ENCODE measurements at places on chromosomes 1 and 21. TPM values are rescaled to one million over a fixed set of nuclear protein-coding genes. Genes with fewer than 3 reads are reported as not detected.

The NUDT4B gene
- not detected for total RNA-seq

DNA sequence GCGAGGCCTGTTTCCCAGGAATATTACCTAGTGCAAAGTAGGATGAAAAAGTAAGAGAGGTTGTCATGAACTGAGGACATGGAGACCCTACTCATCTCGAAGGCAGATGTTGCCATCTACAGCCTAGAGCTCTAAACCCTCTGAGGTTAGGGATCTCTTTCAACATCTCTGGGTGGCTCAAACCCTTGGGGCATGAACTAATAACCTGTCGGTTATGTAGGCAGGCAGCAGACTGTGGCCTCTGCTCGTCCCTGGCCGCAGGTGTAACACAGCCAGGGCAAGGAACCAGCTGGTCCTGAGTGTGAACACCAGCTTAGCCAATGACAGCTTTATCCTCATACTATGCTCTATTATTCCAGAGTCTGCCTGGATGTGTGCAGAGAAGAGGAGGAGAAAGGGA lies 13.2 kb downstream of the CAPZB start:
- no peak overlapping the region for H3K4me3 ChIP-seq
- no peaks in the 10 kb centered on the region for H3K27me3 ChIP-seq
- H3K4me1 ChIP-seq = peaks cover 38% of the 10 kb centered on the region
- DNase-seq = no peak

The H3-3A gene
- total RNA-seq = 1,004 TPM

DNA sequence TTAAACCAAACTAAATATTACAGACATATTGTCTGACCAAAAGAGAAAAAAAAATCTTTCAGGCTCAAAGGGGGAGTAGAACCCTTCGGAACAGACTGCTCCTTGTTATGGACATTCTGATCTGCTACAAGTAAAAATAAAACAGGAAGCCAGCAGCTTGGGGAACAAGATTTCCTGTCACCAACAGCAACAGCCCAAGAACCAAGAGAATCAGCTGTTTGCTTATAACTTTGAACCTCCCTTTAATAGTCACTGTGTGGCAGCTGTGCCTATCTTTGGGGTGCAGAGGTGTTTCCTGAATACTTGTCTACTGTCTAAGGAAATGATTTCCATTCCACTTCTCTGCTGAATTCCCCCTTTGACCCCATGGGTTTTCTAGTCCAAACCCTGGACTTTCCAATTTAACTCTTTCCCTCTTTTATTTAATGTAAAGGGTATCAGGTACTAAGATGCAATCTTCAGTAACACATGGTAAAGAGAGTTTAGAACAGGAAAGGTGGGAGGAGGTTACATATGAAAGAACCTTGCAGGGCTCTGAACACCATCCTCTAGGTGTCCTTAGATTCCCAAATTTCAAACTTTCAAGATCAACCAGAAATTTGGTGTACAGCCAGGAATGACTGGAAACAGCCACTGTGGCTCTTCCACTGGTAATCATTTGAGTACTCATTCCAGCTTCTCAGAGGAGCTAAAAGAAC lies 38.6 kb downstream of the GPR3 start:
- no peak overlapping the region for H3K27ac ChIP-seq
- peak overlapping the region; percentile 39 for H3K4me3 ChIP-seq
- DNase-seq = no peak
- peaks cover 2% of the 10 kb centered on the region for H3K36me3 ChIP-seq
- peaks cover 40% of the 10 kb centered on the region for H3K4me1 ChIP-seq

- no peak overlapping the region for H3K4me3 ChIP-seq
- H3K27me3 ChIP-seq = no peaks in the 10 kb centered on the region
- DNase-seq = no peak
- peaks cover 10% of the 10 kb centered on the region for H3K36me3 ChIP-seq
- peaks cover 8% of the 10 kb centered on the region for H3K4me1 ChIP-seq
- no peak overlapping the region for H3K27ac ChIP-seq
Observed at GRCh38 chr1:234292011-234292410, 81.2 kb upstream of the COA6 start.

DNA sequence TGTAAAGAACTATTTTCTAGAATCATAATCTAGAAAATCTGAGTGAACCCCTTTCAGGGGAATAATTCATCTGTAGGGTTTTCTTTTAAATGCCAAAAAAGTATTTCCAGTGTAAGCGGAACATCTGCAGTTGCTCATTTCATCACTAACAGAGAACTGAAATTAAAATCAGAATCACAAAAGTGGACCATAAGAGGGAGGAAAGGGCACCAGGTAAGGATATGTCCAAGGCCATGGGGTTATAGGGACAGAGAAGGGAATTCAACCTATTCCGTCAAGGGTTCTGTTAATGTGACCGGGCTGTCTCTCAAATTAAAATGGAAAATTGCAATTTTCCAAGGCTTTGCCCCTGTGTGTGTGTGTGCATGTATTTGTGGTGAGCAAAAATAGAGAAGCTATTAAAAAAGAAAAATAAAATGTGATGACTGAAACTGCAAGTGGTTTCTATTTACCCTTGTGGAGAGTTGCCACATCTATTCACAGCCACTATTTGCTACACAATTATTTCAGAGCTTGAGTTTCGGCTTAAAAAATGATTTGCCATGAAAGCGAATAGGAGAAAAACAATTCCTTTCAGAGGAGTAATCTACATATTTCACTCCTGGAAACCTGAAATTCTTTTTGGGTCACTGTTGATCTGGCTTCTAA lies 53.1 kb downstream of the APP start:
- no peaks in the 10 kb centered on the region for H3K27me3 ChIP-seq
- no peaks in the 10 kb centered on the region for H3K36me3 ChIP-seq
- H3K4me1 ChIP-seq = peaks cover 61% of the 10 kb centered on the region
- H3K27ac ChIP-seq = no peak overlapping the region

The HTR6 gene
- not detected for total RNA-seq

DNA sequence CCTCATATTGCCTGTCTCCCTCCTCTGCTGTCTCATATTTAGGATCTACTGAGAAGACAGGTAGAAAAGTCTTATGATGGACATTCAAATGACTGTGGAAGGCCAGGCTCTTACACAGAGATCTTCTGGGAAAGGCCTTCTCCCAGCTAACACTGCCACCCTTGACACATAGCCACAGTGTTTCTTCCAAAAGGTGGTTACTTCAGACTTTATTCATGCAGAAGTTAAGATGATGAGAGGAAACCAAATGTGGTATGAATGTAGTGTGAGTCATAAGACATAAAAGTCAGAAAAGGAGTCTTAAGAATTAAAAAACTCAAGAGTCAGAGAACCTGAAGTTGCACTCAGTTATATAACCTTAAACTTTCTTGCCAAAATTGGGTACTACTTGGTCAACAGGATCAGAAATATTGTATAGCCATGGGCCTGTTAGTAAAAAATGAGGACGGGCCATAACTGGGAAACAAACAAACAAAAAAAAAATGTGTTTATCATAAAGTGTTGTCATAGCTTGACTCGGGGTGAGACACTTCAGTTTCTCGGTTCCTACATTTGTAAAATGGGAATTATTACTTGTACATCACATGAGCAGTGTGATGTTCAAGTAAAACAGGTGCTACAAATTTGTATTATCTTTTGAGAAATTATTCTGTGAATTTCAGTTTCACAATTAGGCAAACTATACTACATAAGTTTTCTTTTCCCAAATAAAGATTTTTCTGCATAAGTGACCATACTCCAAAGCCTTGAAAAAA lies 1.2 kb upstream of the DENND1B start:
- H3K36me3 ChIP-seq = no peaks in the 10 kb centered on the region
- DNase-seq = no peak
- H3K4me3 ChIP-seq = peak overlapping the region; percentile 94
- H3K4me1 ChIP-seq = peaks cover 21% of the 10 kb centered on the region

The TCHHL1 gene
- total RNA-seq = not detected

DNA sequence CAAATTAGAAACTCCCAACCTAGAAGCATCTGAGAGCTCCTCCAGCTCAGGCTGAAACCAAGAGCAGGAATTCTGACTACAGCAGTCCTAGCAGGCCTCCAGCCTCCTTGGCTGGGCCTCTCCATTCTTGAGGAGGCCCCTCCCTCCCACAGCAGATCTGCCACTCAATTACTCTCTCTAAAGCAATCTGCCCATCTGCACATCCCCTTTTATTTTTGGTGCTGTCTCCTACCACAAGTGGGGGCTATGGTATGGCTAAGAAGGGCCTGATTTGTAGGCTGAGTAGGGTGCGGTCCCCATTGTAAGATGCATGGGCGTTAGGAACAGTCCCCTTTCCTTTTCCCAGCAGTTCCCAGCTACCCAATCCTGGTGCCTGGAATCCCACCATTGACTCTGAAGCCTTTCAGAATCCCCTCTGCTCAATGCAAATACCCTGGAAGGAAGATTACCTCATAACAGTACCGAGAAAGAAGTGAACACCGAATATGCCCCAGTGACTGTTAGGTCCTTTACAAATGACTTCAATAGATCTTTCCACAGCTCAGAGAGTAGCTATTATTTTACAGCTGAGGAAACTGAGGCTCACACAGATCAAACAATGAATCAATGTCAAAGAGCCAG lies 11.6 kb upstream of the TTC39A start:
- peaks cover 49% of the 10 kb centered on the region for H3K27me3 ChIP-seq
- H3K4me3 ChIP-seq = no peak overlapping the region
- H3K4me1 ChIP-seq = peaks cover 22% of the 10 kb centered on the region
- DNase-seq = no peak

The PTPN14 gene
- 26.4 TPM for total RNA-seq

GRCh38 chr1:27120854-27121253 lies 34.1 kb downstream of the SLC9A1 start:
- H3K4me3 ChIP-seq = no peak overlapping the region
- no peaks in the 10 kb centered on the region for H3K36me3 ChIP-seq
- H3K27me3 ChIP-seq = no peaks in the 10 kb centered on the region
- peaks cover 47% of the 10 kb centered on the region for H3K4me1 ChIP-seq
- DNase-seq = no peak

The C1QA gene
- total RNA-seq = not detected

- peaks cover 24% of the 10 kb centered on the region for H3K4me1 ChIP-seq
- no peaks in the 10 kb centered on the region for H3K27me3 ChIP-seq
- no peak for DNase-seq
- no peaks in the 10 kb centered on the region for H3K36me3 ChIP-seq
Observed at GRCh38 chr1:211377539-211378450, 51.2 kb downstream of the TRAF5 start.

DNA sequence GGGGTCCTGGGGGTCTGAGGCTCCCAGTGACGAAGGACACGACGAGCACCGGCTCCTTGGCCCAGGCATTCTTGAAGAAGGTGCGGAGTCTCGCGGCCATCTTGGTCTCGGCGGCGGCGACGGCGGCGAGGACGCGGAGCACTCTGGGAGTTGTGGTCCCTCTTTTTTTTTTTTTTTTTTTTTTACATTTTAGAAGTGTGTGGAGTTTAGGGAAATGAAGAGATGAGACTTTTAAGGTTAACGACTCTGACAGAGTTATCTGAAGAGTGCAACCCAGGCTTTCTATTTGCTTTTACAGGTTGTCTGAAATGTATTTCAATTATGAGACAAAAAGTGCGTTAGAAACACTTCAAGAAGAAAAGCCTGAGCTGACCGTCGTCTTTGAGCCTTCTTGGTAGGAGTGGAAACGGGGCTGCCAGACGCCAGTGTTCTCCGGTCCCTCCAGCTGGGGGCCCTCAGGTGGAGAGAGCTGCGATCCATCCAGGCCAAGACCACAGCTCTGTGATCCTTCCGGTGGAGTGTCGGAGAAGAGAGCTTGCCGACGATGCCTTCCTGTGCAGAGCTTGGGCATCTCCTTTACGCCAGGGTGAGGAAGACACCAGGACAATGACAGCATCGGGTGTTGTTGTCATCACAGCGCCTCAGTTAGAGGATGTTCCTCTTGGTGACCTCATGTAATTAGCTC lies 9.7 kb downstream of the OR2B11 start:
- peak overlapping the region; percentile 81 for H3K4me3 ChIP-seq
- H3K36me3 ChIP-seq = no peaks in the 10 kb centered on the region
- peak overlapping the region; percentile 58 for H3K27ac ChIP-seq

DNA sequence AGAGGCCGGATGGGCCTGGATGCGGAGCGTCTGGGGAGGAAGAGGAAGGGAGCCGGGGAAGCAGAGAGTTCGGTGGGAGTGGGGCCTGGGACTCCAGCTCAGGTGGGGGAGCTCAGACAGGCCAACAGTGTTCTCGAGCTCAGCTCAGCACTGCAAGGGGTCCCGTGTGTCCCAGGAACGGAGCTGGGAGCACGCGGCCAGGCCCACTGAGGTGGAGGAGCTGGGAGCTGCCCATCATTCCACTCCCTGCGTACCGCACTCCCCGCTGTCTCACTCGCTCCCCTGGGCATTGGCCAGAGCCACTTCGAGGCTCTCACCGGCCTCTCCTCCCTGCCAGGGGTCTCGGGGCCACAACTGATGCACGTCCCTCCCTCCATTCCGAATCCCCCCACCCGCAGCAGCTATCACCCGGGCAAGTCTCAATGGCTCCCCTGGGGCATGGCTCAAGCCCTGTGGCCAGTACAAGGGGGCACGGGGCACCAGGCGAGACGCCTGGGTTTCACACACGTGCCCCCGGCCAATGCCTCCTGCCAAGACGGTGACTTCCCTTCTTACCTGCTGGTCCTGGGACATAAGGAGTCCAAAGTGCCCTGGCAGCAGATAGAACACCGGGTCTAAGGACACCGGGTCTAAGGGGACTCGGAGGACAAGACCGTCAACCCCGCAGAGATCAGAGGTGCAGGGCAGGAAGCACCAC lies 30.3 kb upstream of the COL6A2 start:
- no peaks in the 10 kb centered on the region for H3K27me3 ChIP-seq
- no peaks in the 10 kb centered on the region for H3K36me3 ChIP-seq
- peaks cover 18% of the 10 kb centered on the region for H3K4me1 ChIP-seq
- H3K27ac ChIP-seq = no peak overlapping the region
- no peak overlapping the region for H3K4me3 ChIP-seq
- DNase-seq = no peak

GRCh38 chr1:115400891-115401290 lies 62.8 kb upstream of the NGF start:
- H3K36me3 ChIP-seq = no peaks in the 10 kb centered on the region
- no peaks in the 10 kb centered on the region for H3K27me3 ChIP-seq
- H3K4me1 ChIP-seq = peaks cover 5% of the 10 kb centered on the region

- no peak for DNase-seq
- no peak overlapping the region for H3K27ac ChIP-seq
- H3K27me3 ChIP-seq = no peaks in the 10 kb centered on the region
- H3K4me3 ChIP-seq = no peak overlapping the region
- H3K36me3 ChIP-seq = no peaks in the 10 kb centered on the region
- H3K4me1 ChIP-seq = peaks cover 15% of the 10 kb centered on the region
Observed at GRCh38 chr21:35562876-35563275, 497.4 kb downstream of the SETD4 start.

GRCh38 chr21:31732597-31733550 lies 956 bp upstream of the SCAF4 start:
- H3K36me3 ChIP-seq = no peaks in the 10 kb centered on the region
- no peak overlapping the region for H3K4me3 ChIP-seq
- no peak overlapping the region for H3K27ac ChIP-seq
- peak; percentile 9 for DNase-seq
- H3K27me3 ChIP-seq = no peaks in the 10 kb centered on the region

DNA sequence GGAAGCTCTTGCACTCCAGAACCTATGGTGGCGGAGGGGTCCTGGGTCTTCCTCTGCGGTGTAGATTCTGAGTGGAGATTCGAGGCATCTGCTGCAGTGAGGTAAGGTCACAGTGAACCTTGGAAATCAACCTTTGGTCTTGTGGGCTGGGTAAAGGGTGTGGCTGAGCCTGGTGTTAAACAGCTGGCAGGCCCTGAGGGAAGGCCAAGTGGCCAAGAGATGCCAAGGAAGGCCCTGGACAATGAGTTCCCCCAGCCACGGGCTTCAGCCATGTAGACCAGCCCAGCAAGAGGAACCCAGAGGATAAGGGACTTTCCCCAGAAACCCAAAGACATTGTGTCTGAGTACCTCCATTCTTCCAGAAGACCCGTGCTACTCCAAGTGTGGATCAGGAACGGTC lies 137.2 kb upstream of the ETS2 start:
- peaks cover 4% of the 10 kb centered on the region for H3K4me1 ChIP-seq
- DNase-seq = no peak
- H3K27me3 ChIP-seq = peaks cover 29% of the 10 kb centered on the region

Measured in neural crest cell (in vitro differentiated cells).